ENCODE measurements at places on chromosomes 1 and 21.
A peak's percentile ranks its signal among the peaks of the same experiment; 100 is the strongest.

- DNase-seq: no peak
Observed at GRCh38 chr1:219900201-219900600, 28.2 kb downstream of the SLC30A10 start.

- DNase-seq: no peak
Observed at GRCh38 chr1:206921772-206922265, at the start of gene FCMR. FCMR (minus strand) TSS chr1:206921941; CDS start chr1:206921854, 87 bp downstream.

DNA sequence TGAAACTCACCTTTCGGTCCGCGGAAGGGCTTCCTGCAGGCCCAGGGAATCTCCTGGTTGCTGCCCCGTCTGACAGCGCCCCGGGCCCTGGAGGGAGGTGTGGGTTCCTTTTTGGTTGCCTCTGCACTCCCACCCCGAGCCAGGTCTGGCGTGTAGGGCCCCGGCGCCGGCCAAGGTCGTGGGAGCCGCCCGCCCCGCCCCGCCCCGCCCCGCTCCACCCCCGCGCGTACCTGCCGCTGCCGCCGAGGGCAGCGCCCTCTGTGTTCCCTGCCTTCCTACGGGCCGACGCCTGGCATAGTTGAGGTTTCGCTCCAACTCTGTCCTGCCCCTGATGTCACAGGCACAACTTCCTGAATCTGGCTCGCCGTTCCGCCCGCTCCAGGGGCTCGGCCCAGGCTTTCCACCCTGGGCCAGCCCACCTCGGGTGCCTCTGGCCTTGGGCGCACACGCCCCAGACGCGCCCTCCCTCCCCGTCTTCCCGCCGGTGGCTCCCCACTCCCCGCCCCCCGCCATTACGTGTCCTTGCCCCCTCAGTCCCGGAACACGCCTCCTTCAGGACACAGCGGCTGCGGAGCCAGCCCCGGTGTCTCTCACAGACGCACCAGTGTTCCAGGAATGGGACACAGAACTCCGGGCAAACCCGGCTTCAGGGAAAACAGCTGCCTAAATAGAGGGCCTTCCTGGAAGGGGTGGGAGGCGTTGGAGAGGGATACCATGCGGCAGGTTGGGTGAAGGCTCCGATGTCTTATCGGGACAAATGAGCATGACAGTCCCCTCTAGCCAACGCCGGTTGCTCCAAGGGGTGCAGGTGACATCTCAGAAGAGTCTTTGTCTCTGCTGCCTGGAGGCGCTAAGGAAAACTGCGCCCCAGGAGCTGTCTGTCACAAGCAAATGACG is at the start of gene KIAA0040:
KIAA0040 (minus strand) TSS at position 147 of the 897 bp plus-strand sequence. CDS start 31,763 bp downstream, outside the sequence.
- DNase-seq: peak; percentile 20

- no peak for DNase-seq
Observed at GRCh38 chr1:64405833-64406232, 64.1 kb upstream of the CACHD1 start.

DNA sequence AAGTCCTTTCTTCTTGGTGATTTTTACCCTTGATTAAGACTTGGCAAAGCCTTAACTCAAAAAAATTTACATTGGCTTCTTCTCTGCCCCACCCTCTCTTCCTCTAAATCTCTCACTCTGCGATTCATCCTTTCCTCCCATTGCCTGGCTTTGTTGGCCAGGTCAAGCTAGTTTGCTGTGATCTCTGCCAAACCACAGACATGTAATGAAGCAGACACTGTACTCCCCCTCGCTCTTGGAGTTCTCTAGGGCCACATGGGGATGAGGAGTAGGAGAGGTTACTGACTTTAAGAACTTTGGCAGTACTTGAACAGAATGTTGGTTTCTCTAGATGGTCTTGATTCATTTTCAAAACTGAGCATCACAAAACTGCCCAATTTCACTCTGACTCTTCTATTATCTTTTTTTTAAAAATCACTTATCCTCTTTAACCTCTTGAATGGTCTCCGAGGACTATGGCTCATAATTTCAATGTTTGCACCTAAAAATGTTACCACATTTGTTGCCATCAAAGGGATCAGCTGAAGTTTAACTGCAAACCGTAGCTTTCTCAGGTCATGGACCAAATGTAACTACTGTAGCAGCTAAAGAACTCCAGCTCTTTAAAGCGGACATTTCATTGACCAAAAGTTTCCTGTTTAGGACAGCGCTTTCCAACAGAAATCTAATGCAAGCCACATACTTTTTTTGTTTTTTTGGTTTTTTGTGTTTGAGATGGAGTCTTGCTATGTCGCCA is 62.7 kb upstream of the IPO9 start:
- DNase-seq: no peak

GRCh38 chr1:98988904-98989555 is 15.6 kb downstream of the PLPPR5 start:
- no peak for DNase-seq
